ENCODE measurements at places on chromosomes 2 and 18. TPM values are rescaled to one million over a fixed set of nuclear protein-coding genes. Genes with fewer than 3 reads are reported as not detected.

- DNase-seq = no peak
These were observed at the start of gene LYPD1 for GRCh38 chr2:132669908-132670495. Gene LYPD1 (minus strand): TSS chr2:132670205. CDS start chr2:132669932, 273 bp downstream.

- DNase-seq = no peak
These were observed 440.9 kb downstream of the ZEB2 start for GRCh38 chr2:144078802-144079724.

DNA sequence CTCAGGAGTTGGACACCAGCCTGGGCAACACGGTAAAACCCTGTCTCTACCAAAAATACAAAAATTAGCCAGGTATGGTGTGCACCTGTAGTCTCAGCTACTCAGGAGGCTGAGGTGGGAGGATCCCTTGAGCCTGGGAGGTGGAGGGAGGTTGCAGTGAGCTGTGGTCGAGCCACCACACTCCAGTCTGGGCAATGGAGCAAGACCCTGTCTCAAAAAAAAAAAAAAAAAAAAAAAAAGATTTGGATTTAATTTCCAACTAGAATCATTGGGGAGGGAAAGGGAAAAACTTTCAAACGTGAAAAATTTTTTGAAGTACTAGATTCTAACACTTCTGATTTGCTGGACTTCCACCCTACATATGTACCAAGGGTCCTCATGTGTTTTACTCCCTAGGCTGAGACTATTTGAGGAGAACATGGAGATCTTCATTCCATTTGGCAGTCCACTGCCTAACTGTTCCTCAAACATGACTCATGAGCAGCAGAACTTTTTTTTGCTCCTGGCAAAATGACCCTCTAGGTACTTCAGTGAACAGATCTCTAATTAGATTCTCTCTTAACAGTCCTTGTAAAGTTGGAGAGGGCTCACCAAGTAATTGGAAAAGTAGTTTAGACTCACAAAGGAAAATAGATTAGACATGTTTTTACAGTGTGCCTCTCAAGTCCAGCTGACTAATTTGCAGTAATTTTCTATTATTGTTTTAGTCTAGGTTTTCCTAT lies 267.6 kb downstream of the METTL4 start:
- no peak for DNase-seq

DNA sequence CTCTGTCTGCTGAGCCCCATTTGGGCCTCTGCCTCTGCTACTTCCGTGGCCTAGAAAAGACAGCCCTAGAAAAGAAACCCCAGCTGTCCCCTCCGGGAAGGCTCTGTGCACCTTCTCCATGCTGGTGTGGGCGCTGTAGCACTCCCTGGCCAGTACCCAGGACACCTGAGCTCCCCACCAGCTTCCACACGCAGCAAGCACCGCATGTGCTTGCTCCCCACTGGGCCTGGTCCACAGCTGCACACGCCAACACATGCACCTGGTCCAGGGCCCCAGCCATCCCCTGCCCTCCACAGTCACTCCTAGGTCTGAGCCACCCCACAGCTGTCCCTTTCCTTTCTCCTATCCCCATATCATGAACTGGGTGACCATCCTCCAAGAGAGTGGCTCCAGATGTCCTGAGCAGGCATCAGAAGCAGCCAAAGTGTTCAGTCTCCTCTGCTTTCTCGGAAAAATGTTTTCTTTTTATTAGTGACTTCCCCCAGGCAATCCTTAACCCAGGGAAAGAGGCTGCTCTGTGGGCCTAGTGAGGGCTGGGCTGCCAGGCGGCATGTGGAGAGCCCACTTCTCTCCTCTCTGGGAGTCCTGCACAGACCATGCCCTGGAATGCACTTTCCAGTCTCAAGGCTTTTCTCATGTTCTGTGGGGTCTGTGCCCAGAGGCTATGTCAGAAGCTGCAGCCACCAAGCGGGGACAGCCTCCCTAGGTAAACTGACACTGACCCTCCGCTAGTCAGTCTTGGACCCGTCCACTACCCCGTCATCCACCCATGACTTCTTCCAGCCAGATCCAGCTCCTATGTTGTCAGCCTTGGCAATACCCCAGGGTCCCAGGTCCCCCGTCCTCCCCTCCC lies 133.7 kb downstream of the KLHL29 start:
- DNase-seq = no peak

The ATP6V1B1 gene
- total RNA-seq = not detected

- DNase-seq = no peak
These were observed 15.4 kb upstream of the LYPD6B start for GRCh38 chr2:149023091-149023490.

DNA sequence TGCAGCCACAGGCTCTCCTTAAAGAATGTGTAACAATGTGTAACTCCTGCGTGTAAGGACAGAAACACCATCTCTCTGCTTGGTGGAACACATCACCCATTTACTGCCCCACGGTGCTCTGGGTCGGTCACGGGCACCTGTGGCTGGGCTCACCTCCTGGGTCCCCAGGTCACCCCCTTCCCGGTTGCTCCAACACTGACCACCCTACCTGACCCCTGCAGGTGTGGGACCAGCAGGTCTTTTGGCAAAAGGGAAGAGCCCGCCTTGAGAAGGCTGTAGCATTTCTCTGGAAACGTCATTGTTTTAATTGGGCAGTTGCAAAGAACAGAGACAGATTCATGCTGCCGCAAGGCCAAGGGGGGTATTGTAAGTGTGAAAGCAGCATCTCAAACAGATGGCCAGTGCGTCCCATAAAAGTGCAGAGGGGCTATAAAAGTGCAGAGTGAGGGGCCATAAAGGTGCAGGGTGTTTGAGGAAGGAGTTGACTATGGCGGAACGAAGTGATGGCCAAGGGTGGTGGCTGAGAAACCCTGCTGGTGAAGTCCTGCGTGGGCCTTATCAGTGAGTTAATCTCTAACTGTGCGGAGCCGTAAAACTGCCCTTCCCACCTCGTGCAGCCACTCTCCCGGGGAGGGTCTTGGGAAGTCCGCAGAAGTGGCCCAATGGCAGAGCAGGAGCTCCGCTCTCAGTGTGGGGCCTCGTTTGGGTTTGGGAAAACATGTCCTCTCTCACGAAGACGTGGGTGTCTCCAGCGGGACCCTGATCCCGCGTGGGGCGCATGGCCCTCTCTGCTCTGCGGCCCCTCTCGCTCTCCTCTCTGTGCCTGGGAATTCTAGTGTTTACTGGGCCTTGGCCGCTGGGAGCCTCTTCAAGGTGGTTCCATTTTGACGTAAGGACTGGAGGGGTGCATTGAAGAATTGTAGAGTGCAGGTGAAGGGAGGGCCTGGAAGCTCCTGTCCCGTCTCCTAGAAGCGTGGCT lies 13.7 kb upstream of the NEU4 start:
- DNase-seq = no peak

All from right cardiac atrium (tissue), 5 donors.